ENCODE measurements at places on chromosomes 6 and 20.

DNA sequence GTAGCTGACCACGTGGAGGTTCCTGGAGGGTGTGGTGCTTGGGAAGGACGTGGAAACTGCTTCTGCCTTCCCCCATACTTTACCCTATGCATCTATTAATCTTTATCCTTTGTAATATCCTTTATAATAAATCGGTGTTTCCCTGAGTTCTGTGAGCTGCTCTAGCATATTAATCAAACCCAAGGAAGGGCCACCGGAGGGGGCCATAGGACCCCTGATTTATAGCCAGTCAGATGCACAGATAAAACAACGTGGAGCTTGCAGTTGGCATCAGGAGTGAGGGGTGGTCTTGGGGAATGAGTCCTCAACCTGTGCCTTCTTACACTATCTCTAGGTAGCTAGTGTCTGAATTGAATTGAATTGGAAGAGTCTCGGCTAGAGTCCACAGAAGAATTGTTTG is 36.5 kb upstream of the TFAP2A start:
- no peak for DNase-seq

GRCh38 chr20:621125-621756 is 11.1 kb upstream of the TCF15 start:
- peak; percentile 63 for DNase-seq

DNA sequence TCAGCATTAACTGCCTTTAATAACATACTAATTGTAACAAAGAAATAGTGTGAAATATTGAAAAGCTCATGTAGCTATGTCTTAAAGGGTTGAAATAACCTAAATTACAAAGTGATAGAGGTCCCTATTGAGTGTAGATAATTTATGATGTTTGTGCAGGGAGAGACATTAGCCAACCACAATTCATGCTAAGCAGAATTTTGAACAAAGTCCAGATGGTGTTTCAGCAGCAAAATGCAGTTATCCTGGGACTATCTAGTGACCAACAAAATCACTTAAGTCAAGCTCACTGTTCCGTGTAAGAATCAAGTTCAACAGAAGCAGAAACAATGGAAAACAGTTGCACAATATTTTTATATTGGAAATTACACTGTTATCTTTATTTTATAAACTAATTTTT is 218.5 kb downstream of the SIM1 start:
- DNase-seq: no peak

GRCh38 chr6:56911847-56912246 is 43.1 kb upstream of the BEND6 start:
- peak; percentile 37 for DNase-seq

- DNase-seq: peak; percentile 82
These were observed 191.1 kb downstream of the TAF4 start for GRCh38 chr20:61874421-61875068.

DNA sequence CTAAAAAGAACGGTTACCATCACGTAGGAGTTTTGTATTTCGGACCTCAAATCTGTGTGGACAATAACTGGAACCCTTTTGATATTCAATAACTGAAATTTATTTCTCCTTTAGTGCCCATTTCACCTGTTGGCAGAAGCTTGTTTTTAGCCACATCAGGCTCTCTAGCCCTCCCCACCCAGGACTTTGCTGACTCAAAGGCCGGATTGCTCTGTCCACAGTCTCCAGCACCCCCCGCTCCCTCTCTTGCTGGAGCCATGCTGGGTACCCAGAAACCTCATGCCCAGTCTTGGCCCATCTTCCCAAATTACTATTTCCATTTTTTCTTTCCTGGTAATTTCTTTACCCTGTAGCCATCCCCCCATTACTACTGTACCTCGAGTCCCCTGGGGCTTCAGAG is 55.8 kb upstream of the DUSP22 start:
- no peak for DNase-seq

DNA sequence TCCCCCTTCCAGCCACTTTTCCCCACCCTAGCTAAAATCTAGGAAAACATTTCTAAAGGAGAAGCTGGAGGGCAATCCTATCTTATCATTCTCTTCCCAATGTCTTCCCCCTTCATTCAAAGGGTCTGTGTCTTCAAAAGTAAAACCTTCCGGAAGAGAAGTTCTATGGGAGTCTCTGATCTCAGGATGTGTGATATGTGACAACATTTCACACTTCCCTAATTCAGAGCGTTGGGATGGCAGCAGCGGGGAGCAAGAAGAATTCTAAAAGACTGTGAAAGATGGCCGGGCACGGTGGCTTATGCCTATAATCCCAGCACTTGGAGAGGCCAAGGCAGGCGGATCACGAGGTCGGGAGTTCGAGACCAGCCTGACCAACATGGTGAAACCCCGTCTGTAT is 65.4 kb upstream of the AKIRIN2 start:
- no peak for DNase-seq

DNA sequence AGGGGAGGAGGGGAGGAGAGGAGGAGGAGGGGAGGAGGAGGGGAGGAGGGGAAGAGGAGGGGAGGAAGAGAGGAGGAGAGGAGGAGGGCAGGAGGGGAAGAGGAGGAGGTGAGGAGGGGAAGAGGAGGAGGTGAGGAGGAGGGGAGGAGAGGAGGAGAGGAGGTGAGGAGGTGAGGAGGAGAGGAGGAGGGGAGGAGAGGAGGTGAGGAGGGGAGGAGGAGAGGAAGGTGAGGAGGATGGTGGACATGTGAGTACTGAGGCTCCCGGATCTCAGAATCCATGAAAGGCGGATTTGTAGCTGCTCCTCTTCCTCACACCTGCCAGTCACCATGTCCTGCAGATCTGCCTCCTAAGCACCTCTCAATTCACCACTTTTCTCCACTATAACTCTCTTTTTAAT is 59.8 kb downstream of the PSMB1 start:
- no peak for DNase-seq

- DNase-seq: no peak
These were observed 217.4 kb upstream of the FAM83B start for GRCh38 chr6:54629131-54629530.

DNA sequence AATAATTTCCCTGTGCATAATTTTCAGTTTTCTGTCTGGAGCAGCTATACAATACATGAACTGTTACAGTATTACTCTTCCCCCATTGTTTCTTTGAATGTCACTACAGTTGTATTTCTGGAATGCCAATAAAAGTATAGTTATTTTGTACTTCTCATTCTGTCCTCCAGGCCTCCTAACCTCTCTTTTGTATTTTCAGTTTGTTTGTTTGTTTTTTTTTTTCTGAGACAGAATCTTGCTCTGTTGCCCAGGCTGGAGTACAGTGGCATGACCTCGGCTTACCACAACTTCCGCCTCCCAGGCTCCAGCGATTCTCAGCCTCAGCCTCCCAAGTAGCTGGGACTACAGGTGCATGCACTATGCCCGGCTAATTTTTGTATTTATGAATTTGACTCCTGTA is 16.8 kb upstream of the ARID1B start:
- DNase-seq: no peak

GRCh38 chr6:6569096-6569810 is 19.3 kb upstream of the LY86 start:
- no peak for DNase-seq

- no peak for DNase-seq
These were observed 41.3 kb downstream of the NCOA3 start for GRCh38 chr20:47543006-47543431.

GRCh38 chr6:167647306-167647705 is 179.4 kb upstream of the AFDN start:
- no peak for DNase-seq

DNA sequence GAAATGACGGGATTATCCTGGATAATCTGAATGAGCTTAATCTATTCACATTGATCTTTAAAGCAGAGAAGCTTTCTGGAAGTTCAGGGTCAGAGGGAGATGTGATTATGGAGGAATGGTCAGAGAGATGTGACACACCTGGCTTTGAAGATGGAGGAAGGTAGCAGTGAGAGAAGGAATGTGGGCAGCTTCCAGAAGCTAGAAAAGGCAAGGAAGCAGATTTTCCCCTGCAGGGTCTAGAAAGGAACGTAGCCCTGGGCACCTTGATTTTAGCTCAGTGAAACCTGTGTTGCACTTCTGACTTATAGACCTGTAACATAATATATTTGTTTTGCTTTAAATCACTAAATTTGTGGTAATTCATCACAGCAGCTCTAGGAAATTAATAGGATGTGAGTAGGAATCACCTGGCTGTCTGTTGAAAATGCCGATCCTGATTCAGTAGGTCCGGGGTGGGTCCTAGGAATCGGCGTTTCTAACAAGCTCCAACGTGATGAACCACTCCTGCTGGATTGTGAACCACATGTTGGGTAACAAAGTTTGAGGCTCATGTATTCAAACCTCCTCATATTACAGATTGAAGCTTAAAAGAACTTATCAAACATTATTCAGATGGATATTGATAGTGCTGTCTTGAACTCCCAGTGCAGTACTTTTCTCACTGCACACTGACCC is 157.0 kb downstream of the GJA1 start:
- peak; percentile 16 for DNase-seq

DNA sequence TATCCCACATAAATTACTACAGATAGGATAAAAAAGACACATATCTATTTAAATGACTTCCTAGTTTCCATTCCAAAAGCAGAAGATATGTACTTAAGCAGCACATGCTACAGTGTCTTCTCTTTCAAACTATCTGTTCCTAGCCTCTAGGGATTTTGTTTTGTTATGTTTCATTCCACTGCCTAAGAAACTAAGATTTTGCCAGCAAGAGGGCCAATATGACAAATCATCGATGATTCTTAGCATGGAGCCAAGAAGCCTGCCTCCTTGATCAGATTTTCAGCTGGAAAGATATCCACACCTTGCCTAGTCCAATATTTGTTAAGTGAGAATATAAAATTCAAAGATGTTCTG is 7.0 kb downstream of the SNX5 start:
- DNase-seq: no peak

GRCh38 chr6:11386726-11387125 is 150.8 kb upstream of the TMEM170B start:
- no peak for DNase-seq

- DNase-seq: no peak
These were observed 33.8 kb upstream of the SCRT2 start for GRCh38 chr20:709423-709822.

- no peak for DNase-seq
These were observed 234.0 kb upstream of the MARCKS start for GRCh38 chr6:113623129-113623528.

GRCh38 chr6:154440022-154440421 is 70.5 kb downstream of the CNKSR3 start:
- no peak for DNase-seq

DNA sequence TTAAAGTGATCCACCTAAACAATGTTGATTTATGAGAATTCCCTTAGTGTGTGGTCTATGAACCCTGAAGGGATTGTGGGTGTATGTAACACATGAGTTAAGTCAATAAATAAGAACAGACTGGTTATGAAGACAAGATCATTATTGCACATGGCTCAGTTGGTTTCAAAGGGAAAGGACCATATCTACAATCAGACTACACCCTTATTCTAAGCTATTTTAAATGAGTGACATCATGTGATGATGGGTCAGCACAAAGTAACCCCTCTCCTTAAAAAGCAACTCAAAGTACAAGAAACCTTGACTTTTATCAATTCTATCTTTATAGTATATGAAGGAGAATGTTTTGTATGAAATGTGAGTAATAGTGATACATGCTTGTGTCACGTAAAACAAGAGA is 15.3 kb upstream of the ZSCAN23 start:
- no peak for DNase-seq

GRCh38 chr6:169168302-169168630 is 85.4 kb downstream of the THBS2 start:
- no peak for DNase-seq

DNA sequence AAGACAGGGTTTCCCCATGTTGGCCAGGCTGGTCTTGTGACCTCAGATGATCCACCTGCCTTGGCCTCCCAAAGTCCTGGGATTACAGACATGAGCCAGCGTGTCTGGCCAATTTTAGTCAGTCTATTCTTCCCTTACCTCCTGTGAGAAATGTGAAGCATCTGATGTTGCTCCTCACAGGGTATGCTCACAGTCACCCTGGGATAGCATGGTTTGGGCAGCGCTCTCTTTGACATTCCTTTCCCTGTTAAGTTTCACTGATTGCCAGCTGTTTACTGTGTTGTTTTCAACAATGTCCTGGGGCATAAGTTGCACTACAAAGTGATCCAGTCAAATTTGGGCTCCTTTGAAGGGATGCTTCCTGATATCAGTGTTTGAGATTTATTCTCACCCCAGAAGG is 13.1 kb downstream of the CDC5L start:
- peak; percentile 51 for DNase-seq

GRCh38 chr6:132687306-132687705 is 26.5 kb downstream of the VNN1 start:
- no peak for DNase-seq

DNA sequence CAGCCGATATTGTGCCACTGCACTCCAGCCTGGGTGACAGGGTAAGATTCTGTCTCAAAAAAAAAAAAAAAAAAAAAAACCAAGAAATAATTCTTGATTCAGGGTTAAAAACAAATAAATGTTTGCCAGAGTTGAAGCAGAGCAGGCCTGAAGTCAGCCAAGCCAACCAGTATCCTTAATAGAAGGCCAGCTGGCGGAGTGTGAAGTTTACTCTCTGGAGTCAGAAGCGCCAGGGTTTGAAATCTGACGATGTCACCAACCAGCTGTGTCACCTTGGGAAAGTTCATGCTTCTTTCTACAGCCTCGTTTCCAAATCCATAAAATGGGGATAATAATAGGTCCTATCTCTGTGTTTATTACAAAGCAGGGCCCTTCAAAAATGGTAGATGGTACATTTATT is 73.0 kb upstream of the ENPP5 start:
- DNase-seq: no peak

DNA sequence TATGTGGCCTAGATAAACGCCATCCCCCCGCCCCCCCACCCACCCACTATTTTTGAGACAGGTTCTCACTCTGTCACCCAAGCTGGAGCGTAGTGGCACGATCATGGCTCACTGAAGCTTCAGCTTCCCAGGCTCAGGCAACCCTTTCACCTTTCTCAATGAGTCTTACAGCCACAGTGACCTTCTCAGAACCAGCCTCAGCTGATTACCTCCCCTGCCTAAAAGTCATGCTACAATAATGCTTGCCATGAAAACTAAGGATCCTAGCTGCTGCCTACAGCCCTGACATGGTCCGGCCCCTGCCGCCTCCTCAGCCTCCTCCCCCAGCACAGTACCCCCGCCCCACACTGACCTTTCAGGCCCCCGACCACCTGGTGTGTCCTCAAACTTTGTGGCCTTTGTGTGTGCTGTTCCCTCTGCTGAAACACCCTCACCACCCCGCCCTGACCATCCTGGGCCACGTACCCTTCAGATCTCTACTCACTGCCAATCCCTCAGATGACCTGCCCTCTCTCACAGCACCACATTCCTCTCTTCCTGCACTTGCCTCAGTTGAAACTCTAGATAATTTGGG is 31.3 kb downstream of the PNPLA1 start:
- DNase-seq: no peak

- no peak for DNase-seq
These were observed 38.7 kb downstream of the NCOA7 start for GRCh38 chr6:125829433-125829832.

- DNase-seq: no peak
These were observed 184.2 kb downstream of the PLCB4 start for GRCh38 chr20:9253006-9253539.

- DNase-seq: peak; percentile 81
These were observed 27.5 kb downstream of the SERPINB9 start for GRCh38 chr6:2875359-2876191.
